ENCODE measurements at places on chromosomes 3 and 15. TPM values are rescaled to one million over a fixed set of nuclear protein-coding genes. Genes with fewer than 3 reads are reported as not detected.

DNA sequence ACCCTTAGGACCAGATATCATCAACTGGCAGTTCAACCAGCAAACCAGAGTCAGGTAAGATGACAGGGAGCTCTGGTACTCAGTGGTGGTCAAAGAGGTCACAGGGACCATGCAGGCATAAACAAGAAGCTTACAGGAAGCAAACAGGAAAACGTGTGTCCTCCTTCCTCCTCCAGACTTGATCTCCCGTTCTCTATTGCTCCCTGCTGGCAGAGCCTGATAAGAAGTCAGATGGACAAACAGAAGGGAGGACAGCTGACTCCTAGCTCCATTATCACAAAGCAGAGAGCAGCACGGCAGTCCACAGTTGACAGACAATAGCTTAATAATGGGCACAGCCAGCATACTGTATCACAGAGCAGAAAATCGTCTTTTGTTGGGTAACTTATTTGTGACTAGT is 156.5 kb upstream of the SLC2A2 start:
- H3K4me3 ChIP-seq: no peak overlapping the region
- no peak for DNase-seq
- no peak overlapping the region for H3K27ac ChIP-seq
- no peaks in the 10 kb centered on the region for H3K27me3 ChIP-seq
- H3K4me1 ChIP-seq: peaks cover 2% of the 10 kb centered on the region
- H3K36me3 ChIP-seq: no peaks in the 10 kb centered on the region

GRCh38 chr3:127560051-127560787 is 30.3 kb downstream of the TPRA1 start:
- H3K4me3 ChIP-seq: no peak overlapping the region
- H3K4me1 ChIP-seq: no peaks in the 10 kb centered on the region
- DNase-seq: no peak
- no peaks in the 10 kb centered on the region for H3K36me3 ChIP-seq
- no peak overlapping the region for H3K27ac ChIP-seq
- H3K27me3 ChIP-seq: no peaks in the 10 kb centered on the region

DNA sequence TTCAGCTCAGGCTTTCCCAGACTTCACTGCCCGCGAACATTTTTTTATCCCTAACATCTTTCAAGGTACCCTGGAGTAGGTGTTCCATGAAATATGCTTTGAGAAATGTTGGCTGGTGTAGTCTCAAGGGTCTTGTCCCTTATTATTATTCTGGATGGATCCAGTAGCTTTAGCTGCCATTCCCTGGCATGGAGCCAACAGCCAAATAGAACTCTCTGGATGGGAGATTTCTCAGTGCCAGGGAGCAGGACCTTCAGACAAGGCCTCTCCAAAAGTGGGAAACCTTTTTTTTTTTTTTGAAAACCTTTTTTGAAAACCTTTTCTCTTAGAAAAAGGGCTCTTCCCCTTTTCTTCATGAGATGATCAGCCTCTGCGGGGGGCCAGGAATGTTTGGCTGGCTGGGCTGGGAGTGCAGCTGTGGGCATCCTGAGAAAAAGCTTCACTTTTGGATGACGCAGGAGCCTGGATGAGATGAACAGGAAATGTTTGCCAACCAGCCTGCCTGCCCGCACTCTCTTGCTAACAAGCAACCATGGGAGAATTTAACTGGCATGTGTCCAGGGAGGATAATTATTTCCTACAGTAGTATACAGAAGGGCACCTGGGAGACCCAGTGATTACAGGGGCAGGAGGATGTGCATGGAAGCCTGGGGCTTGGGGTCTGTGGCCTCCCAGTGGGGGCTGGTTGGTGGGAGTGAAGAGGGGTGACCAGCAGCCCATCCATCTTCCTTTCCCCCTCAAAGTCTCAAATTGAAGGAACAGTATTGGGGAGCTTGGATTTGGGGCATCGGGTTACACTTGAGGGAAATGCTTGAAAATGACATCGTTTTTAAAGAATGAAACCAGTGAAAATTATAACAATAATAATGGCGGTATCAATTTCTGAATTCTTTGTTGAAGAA is 109.1 kb upstream of the LRIG1 start:
- H3K27me3 ChIP-seq: no peaks in the 10 kb centered on the region
- H3K36me3 ChIP-seq: no peaks in the 10 kb centered on the region
- H3K4me3 ChIP-seq: no peak overlapping the region
- H3K27ac ChIP-seq: no peak overlapping the region

The ARL14 gene
- total RNA-seq: not detected

GRCh38 chr3:69130689-69131088 is 8.3 kb upstream of the LMOD3 start:
- H3K36me3 ChIP-seq: no peaks in the 10 kb centered on the region
- no peak for DNase-seq
- H3K4me1 ChIP-seq: no peaks in the 10 kb centered on the region
- no peaks in the 10 kb centered on the region for H3K27me3 ChIP-seq
- no peak overlapping the region for H3K4me3 ChIP-seq

DNA sequence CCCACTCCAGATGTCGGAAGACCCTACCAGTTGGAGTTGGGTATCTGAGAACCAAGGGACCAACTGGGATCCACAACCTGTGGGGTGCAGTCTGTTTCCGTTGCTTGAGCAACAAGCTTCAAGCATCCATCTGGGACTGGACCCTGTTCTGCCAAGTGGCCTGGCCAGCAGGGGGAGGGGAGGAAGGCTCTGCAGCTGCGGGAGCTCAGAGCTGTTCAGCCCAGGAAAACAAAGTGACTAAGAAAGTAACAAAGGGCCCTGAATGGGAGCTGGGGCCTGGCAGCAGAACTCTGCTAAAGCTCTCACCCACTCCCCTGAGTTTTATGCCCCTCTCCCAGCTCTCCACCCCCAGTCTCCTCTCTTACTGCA is 2.7 kb downstream of the TYRO3 start:
- peaks cover 9% of the 10 kb centered on the region for H3K4me1 ChIP-seq
- no peak overlapping the region for H3K4me3 ChIP-seq
- no peaks in the 10 kb centered on the region for H3K27me3 ChIP-seq
- no peak for DNase-seq

The FAM43A gene
- total RNA-seq: 33.5 TPM

The CCDC33 gene
- total RNA-seq: not detected

The AGBL1 gene
- total RNA-seq: 0.02 TPM

- no peak overlapping the region for H3K4me3 ChIP-seq
- H3K36me3 ChIP-seq: no peaks in the 10 kb centered on the region
- DNase-seq: no peak
- no peaks in the 10 kb centered on the region for H3K4me1 ChIP-seq
- H3K27ac ChIP-seq: no peak overlapping the region
These were observed 50.3 kb downstream of the MED12L start for GRCh38 chr3:151135541-151136337.

- H3K4me1 ChIP-seq: no peaks in the 10 kb centered on the region
- no peaks in the 10 kb centered on the region for H3K27me3 ChIP-seq
- H3K27ac ChIP-seq: no peak overlapping the region
- DNase-seq: no peak
These were observed 20.5 kb upstream of the ELP6 start for GRCh38 chr3:47533996-47534454.

DNA sequence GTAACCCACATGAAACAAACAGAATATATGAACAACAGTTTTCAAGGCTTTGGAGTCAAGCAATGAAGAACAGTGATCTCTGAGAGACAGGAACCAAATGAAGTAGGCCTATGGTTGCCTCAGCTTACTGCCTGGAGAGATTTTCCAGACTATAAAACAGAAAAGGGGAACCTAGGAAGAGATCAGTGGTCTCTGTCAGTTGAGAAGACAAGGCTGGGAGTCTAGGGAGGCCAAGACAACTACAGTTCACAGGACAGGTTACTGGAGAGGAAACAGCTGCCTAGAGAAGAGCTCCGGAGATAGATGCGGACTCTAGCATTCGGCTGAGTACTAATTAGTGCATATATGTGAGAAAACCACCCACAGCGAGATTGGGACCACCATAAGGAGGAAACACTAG is 87.7 kb downstream of the PLCH1 start:
- no peaks in the 10 kb centered on the region for H3K27me3 ChIP-seq
- DNase-seq: no peak
- H3K27ac ChIP-seq: no peak overlapping the region

The ISL2 gene
- not detected for total RNA-seq

The ATP2B2 gene
- total RNA-seq: not detected

DNA sequence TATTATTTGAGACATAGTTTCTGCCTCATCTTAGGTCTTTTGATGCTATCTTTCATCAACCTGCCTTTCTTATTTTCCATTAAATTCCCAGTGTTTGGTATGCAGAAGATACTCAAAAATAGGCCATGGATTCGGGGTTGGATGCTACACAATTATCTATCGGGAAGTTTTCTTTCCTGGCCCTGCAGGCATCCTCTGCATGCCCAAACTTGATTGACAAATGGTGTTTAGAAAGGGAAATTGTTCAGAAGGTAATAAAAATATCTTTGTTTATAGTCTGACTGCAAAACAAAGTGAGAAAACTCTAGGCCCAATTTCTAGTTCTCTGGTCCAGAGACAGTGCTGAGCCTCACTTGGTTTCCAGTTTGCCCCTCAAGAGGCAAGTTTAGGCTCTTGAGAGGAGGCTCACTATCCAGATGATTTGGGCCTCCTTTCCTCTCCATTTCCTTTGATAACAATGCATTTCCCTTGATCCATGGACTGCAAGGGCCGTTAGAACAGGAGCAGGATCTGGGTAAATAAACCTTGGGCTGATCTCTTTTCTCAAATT is 157.1 kb upstream of the DPH6 start:
- H3K36me3 ChIP-seq: no peaks in the 10 kb centered on the region
- no peak overlapping the region for H3K4me3 ChIP-seq
- DNase-seq: no peak
- peaks cover 48% of the 10 kb centered on the region for H3K4me1 ChIP-seq
- no peaks in the 10 kb centered on the region for H3K27me3 ChIP-seq
